Stimulated activated CD8-positive, alpha-beta memory T cell treated with anti-CD3 and anti-CD28 coated beads, Interleukin-7, amount 100 ng/mL, for 1 hour (primary cell): ENCODE measurements at places on chromosomes 7 and 10.

DNA sequence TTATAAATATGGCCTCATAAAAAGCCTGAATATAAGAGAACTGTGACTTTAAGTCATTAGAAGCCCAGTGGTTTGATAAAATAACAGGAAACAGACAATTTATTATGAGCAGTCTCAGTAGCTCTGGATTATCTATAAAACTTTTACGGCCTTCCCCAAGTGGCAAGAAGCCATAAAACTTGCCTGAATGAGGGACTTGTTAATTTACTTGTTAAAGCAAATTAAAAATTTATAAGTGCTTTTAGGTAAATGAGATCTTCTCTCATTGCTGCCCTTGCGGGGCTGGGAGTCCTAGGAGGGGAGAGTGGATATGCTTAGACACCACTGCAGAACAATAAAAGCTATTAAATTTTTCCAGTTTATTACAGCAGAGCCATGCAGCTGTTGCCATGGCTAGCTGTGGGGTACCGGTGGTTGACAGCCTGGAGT, 499.9 kb downstream of the AUTS2 start:
- no peak for DNase-seq

GRCh38 chr7:100545360-100546128, 6.5 kb downstream of the AGFG2 start:
- DNase-seq: no peak

DNA sequence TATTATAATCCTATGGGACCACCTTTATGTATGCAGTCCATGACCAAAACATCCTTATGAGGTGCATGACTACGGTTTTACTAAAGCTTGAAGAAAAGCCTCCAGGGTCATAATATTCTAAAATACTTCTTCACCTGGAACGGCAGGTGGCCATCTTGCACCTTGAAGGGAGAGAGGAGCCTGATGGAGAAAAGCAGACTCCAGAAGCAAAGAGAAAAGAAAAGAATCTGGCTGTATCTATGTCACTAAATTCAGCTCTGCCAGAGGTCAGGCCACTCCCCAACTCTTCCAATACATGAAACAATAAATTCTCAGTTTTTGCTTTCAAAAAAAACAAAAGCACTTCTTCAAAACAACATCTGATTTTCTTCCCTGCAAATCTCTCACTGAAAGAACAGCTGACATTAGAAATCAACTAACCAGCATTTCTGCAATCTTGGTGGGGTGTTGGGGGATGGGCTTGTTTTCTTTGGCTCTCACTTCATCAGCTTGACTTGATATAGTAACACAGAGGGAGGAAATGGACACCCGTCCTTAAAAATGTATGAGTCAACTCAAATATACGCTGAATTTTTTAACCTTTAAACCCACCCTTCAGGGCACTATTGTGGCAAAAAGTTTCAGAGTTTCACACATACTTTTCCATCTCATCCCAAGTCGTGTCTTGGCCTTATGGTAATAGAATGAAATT, 21.7 kb downstream of the HIBADH start:
- DNase-seq: no peak

DNA sequence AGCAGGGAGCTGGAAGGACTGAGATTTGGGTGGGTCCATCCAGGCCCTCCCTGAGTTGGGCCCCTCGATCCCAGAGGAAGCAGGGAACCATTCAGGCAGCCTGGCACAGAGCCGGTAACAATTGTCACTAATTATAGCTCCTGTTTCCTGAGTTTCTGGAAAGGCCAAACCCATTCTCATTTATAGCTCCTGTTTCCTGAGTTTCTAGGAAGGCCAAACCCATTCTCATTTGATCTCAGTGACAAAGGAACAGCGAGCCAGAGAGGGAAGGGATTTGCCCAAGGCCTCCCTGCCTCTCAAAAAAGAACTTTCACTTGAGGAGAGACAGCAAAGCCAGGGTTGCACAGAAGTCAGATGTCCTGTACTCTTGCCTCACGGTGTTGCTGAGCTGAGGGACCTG, 521.9 kb downstream of the TYW1 start:
- no peak for DNase-seq

- no peak for DNase-seq
Measured at GRCh38 chr7:104039363-104039762, 49.9 kb upstream of the RELN start.

DNA sequence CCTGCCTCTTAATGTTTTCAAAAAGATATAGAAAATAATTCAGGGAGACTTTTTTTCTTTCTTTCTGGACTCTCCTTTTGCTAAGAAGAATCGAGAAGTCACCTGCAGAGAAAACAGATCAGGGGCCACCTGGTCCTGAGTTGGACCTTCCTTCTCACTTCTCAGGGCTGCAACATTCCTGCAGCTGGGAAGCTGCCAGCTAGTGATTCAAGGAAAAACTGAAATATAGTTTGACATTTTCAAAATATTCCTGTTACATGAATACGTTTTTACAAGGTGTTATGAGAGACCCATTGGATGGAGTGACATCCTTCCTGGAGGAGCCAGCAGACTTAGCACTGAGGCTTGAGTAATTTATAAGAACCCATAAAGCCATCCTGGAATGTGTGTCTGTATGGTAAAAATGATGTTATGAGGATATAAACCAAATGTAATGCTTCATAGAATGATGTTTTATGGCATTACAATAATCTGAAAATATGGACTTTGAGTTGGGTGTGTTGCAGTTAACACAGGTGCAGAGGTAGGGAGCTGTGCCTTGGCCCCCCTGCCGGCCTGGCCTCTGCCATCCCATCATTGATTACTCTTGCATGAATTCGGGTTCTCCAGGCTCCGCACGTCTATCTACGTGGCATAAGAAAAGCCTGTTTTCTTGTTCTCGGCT, 149.7 kb downstream of the PAXIP1 start:
- DNase-seq: no peak

DNA sequence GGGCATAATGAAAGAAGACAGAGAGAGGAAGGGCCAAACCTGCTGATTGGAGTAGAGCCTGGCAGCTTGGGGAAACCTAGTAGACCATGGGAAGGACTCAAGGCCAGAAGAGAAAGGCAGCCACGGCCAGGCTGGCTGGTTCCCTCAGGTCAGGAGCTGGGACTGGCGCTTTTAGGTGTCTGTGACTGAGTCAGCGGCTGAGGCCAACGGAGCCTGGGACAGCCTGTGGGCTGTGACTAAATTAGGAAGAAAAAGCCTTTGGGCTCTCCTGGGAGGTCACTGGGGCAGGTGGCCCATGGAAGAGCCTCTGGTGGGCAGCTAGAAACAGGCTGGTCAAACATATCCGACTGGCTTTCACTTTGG, 108.9 kb upstream of the PDCD4 start:
- no peak for DNase-seq

DNA sequence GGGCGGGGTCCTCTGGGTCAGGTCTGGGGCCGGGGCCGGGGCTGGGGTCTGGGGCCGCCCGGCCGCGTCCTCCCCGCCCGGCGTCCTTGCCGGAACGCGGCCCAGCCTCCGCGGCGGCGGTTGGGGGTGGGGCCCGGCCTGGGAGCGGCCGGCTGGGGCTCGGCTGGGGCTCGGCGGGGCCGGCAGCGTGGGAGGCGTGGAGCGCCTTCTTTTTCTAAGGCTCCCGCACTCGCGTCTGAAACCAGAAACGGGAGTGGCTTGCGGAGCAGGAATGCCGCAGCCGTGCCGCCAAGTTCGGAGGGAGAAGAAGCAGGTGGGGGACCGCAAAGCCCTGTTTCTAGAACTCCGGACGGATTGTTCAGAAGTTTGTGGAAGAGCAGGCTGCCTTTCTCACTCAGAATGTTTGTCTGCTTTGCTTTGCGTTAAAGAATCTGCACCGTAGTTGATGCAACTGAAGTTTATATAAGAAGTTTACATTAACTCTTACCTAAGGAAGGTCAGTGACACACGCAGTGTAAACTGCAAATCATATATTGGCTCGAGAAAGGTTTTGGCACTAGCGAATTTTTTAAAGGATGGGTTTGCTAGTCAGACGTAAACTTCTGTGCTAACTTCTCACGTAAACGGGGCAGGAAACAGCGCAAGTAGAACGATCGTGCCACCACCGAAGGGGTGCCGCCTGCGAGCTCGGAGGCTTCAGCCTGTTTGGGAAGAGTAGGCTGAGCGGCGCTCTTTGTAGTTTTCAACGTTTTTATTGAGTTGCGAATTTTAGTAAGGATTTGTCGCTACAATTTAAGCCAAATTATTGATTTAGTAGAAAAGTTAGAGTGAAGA, 729 bp downstream of the DNAJB6 start:
- no peak for DNase-seq

DNA sequence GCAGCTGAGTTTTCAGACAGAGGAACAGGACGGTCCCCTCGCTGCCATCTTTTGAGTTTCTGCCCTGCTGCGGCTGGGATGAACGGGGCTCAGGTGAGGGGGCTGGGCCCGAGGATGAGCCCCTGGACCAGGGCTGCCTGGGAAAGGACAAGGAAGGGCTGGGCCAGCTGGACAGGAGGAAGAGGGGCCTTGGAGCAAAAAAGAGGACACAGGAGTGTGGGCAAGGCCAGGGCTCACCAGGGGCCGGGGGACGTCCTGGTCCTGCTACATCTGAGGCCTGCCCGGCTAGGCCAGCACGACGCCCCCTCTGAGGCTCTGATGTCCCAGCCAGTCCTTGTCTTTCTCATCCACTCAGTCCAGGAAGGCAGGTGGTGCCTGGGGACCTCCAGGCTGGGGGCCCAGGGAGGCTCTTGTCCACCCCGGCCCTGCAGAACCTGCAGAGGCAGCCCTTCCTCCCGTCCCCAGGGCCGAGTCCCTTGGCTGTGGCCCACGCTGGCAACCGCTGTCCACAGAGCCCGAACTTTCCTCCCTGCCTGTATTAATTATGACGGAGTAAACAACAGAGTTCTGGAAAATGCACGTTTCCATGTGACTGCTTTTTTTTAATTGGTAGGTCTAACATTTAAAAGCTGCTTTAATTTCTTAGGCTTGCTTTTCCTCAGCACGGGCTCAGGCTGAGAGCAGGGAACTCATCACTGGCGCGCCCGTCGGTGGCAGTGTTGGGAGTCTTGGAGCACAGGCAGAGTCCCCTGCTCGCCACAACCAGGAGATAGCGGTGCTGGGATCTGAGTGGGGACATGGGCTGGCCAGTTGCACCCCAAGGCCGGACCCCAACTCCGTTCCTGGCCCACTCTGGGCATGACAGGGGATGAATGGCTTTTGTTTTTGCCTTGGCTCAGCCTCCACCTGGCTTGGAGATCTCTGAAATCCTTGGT, 187.7 kb downstream of the ELFN1 start:
- no peak for DNase-seq

GRCh38 chr7:95871075-95871848, 98.9 kb downstream of the DYNC1I1 start:
- DNase-seq: no peak

- no peak for DNase-seq
Measured at GRCh38 chr10:68871105-68871711, 29.9 kb upstream of the DDX50 start.

DNA sequence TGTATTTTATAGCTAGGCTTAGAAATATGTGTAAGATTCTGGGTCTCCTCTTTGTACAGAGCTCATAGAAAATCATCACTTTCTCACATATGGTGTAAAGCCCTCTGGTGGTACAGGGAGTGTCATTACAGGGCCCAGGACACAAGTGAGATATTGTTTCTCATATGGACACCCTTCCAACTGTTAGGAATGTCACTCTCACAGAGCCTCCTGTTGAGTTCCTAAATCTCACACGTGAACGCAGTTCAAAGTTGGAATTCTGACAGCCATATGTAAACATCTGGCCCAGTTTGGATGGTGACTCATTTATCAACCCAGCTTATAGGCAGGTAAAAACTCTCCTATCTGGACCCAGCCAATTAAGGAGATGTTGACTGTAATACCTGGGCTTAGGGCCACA, 35.4 kb upstream of the ZNF107 start:
- no peak for DNase-seq

DNA sequence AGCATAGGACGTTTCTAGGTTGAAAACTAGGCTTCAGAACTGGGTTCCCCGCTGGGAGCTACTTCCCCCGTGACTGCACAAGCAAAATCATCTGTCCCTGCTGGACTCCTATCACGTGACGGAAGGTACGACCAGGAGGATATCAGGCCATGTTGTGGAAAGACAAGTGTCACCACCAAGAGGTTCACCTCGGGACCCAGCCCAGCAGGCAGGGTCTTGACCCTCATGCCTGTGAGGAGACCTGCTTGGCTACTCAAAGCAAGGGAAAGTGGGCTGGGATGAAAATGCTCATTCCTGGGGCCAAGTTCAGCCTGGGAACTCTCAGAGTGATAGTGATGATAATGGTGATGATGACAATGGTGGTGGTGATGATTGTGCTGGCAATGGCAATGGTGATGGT, 32.3 kb upstream of the DPYSL4 start:
- DNase-seq: no peak

DNA sequence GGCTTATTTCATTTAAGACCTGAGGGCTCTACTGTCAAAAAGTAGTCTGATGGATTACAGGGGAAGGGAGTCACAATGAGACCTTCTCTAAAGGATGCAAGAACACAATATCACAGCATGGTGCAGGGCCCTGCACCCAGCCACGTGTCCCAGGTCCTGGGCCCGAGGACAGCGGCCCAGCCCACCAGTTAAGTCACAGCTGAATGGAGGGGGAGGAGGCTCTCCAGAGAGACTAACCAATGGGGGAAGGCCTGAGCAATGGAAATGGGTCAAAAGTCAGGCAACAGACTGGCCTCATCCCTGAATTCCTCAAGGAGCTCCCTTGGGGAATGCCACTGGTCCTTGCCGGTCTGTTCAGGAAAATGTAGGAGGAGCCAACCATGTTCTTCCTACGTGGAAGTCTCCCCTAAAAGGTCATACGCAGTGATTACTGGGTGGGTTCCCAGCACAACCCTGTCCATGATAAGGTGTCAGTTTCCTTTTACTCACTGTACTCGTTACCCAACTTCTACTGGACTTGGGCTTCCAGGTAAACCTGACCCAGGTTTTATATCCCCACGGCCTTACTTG, 28.3 kb downstream of the CCDC3 start:
- DNase-seq: no peak

- no peak for DNase-seq
Measured at GRCh38 chr10:122285506-122286444, 14.7 kb downstream of the BTBD16 start.

DNA sequence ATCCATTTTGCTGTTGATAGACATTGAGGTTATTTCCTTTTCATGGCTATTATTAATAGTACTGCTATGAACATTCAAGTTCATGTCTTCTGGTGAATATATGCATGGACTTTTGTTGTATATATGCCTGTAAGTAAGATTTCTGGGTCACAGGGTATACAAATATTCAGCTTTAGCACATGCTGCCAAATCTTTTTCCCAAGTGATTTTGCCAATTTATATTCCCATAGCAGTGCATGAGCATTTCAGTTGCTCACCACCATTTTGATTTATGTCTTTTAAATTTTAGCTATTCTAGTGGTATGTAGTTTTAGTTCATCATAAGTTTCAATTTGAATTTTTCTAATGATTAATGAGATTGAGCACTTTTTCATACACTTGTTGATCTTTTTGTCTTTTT, 59.9 kb downstream of the CALD1 start:
- DNase-seq: no peak

- no peak for DNase-seq
Measured at GRCh38 chr10:4780782-4781181, 45.2 kb upstream of the AKR1E2 start.

DNA sequence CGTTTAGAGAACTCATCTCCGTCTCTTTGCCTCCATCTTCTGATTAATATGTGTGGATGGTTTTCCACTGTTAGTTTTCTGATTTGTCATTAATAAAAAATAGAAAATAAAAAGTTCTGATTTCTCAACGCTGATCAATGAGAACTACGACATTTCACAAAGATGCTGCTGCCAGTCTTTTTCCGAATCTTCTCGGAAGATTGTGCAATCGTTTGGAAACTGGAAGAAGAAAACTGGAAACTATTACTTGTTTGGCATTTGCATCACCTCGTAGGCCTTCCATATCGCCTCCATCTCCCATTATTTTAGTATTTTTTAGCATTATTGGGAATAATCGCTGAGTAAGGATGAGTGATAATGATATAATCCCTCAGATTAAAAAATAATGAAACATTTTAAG, 123.2 kb upstream of the KLF6 start:
- DNase-seq: no peak

GRCh38 chr10:128114901-128115300, 11.3 kb downstream of the MKI67 start:
- no peak for DNase-seq
